ENCODE measurements at places on chromosomes 6 and 20.

DNA sequence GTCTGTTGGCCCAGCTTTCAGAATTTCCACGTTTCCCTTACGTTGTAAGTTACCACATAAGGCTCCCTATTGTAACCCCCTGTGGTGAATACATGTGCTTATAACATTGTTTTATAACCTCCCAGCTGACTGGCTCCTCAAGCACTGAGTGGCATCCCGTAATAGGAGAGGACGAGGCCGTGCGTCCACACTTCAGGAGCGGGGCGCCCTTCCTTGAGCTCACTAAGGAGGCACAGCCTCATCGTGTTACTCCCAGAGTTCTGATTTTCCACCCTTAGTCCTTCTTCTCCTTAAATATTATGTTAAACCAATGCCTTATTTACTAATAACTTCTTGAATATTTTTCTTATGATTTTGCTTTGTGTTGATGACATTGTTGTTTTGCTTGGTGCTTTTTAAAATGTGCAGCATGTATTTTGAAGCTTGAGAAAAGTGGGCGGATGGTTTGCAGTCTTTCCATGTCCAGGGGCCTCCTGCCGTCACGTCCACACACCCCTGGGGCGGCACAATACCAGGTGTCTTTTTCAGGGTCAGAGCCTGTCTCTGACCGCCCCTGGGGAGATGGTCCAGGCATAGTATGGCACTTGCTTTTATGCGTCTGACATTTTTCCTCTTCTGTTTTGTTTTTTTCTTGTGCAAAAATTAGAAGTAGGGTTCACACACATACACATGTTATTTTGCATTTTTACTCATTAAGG, 181.8 kb downstream of the DLL1 start:
- DNase-seq = no peak

- no peak for DNase-seq
Observed at GRCh38 chr6:73476723-73477122, 15.2 kb downstream of the MTO1 start.

DNA sequence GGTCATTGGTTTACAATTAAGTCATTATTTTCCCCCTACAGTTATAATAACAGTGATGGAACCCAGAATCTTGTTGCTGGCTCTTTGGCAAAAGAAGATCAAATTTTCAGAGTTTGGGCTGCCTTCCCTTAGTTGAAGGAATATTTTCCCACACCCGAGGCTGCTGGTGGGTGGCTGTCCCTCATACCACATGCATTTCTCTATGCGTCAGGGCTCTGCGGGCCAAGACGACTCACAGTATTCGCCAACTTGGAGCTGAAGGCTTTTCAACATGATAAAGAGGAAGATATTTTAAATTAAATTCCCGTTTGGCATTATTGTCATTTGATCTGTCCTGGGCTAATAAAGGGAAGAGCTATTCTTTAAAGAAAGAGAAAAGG, 102.2 kb upstream of the SASH1 start:
- DNase-seq = no peak

GRCh38 chr6:17688481-17688880, 18.2 kb downstream of the NUP153 start:
- no peak for DNase-seq

- DNase-seq = no peak
Observed at GRCh38 chr6:107815846-107816245, 8.3 kb downstream of the SCML4 start.

DNA sequence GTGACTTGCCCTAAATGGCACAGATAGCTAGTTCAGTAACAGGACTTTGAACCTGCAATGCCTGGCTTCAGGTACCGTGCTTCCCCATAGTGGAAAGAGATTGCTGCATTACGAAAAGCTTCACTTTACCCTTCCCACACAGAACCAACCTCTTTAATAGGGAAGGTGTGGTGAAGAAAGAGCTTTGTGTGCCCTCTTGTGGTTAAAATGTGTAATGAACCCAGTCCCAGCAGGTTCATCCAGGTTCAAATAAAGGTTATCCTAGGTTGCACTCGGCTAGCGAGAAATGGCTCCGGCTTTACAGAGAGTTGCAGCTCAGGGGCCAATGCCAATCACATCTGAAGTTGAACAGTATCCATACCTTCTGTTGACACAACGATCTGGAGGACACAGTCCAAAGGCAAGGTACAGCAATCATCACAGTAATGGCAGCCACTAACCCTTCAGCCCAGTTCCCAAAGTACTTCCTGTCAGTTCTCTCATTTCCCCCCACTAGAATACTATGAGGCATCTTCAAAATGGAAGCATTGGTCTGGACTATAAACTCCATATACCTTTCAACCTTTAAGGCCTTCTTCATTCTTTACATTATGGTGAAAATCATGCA, 3.0 kb downstream of the DEFB115 start:
- no peak for DNase-seq

- no peak for DNase-seq
Observed at GRCh38 chr6:48101290-48101689, 9.7 kb downstream of the PTCHD4 start.

DNA sequence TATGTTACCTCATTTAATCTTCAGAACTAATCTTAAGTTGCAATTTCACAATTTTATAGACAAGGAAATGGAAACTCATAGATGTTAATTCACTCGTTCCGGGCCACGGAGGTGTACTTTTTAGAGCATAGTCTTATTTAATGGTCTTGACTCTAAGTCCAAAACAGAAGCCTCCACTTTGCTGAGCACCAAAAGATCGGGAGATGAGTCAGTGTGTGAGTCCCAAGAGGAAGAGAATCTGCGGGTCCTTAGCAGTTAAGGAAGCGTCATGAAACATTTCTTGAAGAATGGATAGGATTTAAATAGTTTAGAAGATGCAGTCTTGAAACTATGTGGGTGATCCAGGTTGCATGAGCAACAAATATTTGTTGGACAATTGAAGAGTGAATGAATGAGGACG, 231.8 kb upstream of the QKI start:
- DNase-seq = no peak

DNA sequence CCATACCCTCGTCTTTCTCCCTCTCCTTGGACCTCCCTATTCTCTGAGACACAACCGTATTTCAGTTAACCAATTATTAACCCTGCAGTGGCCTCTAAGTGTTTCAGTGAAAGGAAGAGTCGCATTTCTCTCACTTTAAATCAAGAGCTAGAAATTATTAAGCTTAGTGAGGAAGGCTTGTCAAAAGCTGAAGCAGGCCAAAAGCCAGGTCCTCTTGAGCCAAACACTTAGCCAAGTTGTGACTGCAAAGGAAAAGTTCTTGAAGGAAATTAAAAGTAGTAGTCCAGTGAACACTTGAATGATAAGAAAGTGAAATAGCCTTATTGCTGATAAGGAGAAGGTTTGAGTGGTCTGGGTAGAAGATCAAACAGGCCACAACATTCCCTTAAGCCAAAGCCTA, 58.3 kb downstream of the SNX9 start:
- DNase-seq = no peak

DNA sequence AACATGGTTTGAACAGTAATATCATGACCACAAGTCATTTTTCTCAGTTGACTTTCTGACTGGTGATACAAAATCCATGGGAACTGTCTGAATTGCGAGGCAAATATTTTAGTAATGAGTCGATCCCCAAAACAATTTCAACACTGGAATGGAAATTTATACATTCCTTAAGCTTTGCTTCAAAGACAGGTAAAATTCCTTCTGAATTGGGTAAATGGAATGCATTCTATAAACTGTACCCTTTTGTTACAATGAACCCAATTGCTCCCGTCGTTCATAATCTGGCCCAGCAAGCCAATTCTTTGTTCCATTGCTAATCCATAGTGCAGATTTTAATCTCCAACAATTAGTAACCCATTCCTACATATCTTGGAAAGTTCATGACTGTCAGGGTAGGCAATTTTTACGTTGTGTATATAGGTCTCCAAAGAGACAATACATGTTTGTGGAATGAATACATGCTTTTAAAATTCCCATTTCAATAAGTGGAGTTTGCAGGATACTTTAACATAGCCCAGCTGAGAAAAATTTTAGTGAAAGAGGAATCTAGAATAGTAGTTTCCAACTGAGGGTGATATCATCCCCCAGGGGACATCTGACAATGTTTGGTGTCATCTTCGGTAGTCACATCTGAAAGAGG, 32.7 kb downstream of the CYP24A1 start:
- no peak for DNase-seq

DNA sequence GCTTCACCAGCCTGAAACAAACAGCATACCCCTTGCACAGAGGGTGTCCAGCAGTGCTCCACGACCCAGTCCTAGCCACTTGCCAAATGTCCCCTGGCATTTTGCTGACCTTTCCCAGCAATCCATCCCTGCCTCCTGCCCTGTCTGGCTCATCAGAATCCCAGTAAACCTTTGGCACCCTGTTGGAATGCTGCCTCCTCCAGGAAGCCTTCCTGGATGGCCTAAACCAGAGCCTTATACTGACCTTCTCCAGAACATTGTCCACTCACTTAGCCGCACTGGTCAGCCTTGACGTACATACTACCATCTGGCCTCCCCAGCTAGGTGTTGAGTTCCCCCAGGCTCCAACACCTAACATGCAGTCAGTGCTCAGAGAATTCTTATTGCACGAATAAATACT, 2.0 kb upstream of the PACSIN1 start:
- DNase-seq = no peak

GRCh38 chr6:119669221-119669620, 319.7 kb upstream of the MAN1A1 start:
- no peak for DNase-seq

GRCh38 chr6:72151742-72152141, 265.4 kb downstream of the RIMS1 start:
- DNase-seq = no peak

GRCh38 chr6:45835721-45836437, 179.8 kb downstream of the CLIC5 start:
- no peak for DNase-seq

DNA sequence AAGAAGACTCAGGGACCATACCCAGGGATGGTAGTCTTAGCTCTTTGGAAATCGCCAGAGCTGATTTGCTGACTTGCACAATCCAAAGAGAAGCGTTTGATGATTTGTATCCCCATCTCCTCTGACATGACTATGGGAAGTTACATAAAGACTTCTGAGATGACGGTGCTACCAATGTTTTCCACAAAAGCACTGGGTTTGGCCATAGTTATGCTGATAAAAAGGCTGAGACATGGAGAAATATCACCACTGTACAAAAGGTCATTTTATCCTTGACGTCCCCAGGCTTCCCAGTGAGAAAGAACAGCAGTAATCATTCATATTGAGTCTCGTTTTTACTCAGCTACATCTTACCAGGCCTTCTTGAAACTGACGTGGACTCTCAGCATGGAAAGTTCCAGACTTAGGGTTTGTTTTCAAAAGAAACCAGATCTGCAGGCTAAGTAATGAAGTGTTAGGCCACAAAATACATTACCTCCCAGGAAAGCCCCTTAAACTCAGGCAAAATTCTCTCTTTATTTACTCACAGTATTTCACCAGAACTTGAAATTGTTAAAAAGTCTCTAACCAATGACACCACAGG, 370.3 kb upstream of the JARID2 start:
- no peak for DNase-seq

DNA sequence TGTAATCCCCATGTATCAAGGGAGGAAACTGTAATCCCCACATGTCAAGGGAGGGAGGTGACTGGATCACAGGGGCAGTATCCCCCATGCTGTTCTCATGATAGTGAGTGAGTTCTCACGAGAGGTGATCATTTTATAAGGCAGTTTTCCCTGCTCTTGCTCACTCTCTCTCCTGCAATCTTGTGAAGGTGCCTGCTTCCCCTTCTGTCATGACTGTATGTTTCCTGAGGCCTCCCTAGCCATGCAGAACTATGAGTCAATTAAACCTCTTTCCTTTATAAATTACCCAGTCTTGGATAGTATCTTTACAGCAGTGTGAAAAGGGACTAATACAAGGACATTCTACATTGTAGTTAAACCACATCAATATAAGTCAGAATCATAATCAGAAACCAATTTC, 112.4 kb downstream of the BTBD9 start:
- DNase-seq = no peak

DNA sequence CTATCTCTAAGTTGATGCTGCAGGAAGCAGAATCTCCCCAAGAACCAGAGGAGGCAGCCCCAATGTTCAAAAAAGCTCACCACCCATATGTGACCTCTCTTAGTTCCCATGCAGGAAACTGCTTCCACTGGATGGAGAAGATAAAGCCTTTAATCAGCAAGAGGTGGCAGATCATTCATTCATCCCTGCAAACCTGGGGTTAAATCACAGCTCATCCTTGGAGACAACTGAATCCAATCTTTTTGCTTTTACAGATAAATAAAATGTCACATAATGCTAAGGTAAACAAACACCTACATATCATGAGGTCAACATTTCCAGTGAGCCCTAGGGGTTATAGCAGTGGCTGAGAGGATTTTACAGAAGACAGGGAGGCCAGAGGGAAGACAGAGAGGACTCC, 112.7 kb upstream of the CD93 start:
- DNase-seq = no peak

GRCh38 chr20:3011752-3012151, 31.7 kb upstream of the GNRH2 start:
- no peak for DNase-seq

GRCh38 chr6:130381012-130381411, 15.2 kb downstream of the TMEM200A start:
- DNase-seq = no peak

GRCh38 chr6:2102966-2103365, 142.4 kb downstream of the GMDS start:
- no peak for DNase-seq

DNA sequence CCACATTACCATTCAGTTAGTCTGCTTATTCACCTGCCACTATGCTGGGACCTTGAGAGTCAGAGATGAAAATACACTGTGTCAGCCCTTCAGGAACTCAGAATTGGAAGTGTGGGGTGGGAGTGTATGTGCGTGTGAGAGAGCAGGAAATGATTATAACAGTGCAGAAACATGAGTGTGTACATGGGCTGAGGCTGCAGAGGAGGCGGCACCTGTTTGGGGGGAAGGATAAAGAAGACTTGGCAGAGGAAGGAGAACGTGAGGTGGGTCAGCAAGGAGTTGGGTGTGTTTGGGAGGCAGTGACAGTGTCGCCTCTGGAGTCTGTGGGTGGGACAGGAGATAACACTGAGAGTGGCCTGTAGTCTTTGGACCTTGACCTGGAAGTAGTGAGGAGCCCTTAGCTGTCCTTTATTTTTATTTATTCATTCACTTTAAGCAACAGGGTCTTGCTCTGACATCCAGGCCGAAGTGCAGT, 3.1 kb downstream of the CHMP4B start:
- no peak for DNase-seq

- DNase-seq = no peak
Observed at GRCh38 chr6:52632011-52632410, 38.9 kb upstream of the TMEM14A start.

DNA sequence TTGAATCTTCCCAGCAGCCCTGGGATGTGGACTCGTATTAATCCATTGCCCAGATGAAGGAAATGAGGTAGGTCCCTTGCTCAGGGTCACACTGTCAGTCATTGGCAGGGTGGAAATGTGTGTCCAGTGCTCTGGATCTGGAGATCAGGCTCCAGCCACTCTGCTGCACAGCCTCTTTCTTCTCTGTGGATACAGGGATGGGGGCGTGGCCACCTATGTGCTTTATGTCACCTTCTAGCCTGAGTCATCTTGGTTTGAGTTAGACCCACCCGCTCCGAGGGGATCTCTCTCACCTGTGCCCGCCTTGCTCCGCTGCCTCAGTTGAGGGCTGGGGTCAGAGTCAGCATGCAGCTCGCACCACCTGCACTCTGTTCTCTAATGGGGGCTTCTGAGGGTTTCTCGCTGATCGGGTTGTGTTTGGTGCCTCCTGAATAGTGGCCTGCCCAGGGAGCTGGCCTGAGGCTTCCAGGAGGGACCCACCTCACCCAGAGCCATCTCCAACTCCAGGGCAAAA, 80.0 kb downstream of the TCP11 start:
- no peak for DNase-seq

All from C1 segment of cervical spinal cord (tissue), 14 donors.